Osteocyte (in vitro differentiated cells): ENCODE measurements at places on chromosomes 5 and 9. TPM values are rescaled to one million over a fixed set of nuclear protein-coding genes. Genes with fewer than 3 reads are reported as not detected.

GRCh38 chr5:33929925-33930690 lies 6.1 kb upstream of the RXFP3 start:
- DNase-seq: no peak

Gene ADAMTS16
- not detected in 2 replicates for total RNA-seq

Gene ZDHHC11
- 4.4 and 6.3 TPM in 2 replicates for total RNA-seq

DNA sequence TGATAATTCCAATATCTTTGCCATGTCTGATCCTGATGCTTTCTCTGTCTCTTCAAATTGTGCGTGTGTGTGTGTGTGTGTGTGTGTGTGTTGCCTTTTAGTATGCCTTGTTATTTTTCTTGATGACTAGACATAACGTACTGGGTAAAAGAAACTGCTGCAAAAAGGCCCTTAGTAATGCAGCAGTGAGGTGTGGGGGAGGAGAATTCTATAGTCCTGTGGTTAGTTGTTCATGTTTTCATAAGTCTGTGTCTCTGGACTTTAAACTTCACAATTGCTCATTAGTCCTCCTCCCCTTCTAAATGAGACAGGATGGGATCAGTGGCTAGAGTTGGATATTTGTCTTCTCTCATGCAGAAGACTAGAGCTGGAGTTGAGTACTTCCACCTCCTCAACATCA lies 346.2 kb upstream of the IRX1 start:
- no peak for DNase-seq

DNA sequence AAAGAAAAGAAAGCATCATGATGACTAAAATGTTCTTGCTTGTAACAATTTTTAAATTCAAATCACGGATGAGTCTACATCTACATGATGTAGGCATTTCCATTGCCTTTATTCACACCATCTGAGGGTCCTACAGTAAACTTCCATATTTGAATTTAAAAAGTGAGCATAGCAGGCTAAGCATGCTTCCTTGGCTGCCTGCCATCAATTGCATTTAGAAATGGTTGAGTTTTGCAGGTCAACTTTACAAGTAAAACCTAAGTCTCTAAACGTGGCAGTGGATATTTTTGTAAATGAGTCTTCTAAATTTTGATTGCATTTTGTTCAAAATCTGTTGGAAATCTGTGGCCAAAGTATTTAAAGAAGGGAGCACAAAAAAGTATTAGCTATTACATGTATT lies 136.5 kb upstream of the PTCH1 start:
- DNase-seq: no peak

- DNase-seq: no peak
These were observed 13.6 kb downstream of the NR2F1-AS1 start for GRCh38 chr5:93567424-93567823.

Gene DMRT3
- not detected in 2 replicates for total RNA-seq

GRCh38 chr9:18294229-18294628 lies 179.7 kb upstream of the ADAMTSL1 start:
- DNase-seq: no peak

- no peak for DNase-seq
These were observed 90.7 kb downstream of the STK10 start for GRCh38 chr5:172097356-172097755.

DNA sequence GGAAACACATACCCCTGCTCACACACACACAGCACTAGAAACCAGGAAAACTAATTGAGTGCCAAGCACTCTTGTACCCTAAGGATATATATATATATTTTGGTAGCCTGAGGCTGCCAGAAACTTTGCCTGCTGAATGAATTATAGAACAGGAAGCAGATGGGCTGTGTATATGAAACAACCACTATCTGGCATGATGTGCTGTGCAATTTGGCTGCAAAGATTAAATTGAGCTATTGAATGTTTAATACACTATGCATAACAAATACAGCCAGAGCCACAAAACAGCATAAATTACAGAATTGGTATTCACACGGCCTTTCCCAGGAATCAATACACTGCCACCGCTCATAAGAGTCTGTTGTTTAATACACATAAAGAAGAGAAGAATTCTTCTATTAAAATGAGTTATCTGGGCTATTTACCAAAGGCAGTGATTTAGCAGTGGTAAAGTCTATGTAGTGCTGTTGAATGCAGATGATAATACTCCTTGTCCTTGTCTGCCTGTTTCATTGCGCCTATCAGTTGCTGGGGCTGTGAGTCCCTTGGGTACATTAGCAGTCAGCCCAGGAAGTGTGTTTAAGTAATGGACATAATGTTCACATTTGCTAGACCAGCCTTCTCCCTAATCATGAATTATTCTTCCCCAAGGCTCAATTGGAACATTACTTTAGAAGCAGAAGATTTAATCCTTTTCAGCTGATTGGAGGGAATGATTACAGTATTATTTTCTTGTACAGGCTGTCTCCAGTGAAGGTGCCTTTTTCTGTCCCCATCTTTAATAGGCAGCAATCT lies 294.3 kb downstream of the TLE1 start:
- no peak for DNase-seq

DNA sequence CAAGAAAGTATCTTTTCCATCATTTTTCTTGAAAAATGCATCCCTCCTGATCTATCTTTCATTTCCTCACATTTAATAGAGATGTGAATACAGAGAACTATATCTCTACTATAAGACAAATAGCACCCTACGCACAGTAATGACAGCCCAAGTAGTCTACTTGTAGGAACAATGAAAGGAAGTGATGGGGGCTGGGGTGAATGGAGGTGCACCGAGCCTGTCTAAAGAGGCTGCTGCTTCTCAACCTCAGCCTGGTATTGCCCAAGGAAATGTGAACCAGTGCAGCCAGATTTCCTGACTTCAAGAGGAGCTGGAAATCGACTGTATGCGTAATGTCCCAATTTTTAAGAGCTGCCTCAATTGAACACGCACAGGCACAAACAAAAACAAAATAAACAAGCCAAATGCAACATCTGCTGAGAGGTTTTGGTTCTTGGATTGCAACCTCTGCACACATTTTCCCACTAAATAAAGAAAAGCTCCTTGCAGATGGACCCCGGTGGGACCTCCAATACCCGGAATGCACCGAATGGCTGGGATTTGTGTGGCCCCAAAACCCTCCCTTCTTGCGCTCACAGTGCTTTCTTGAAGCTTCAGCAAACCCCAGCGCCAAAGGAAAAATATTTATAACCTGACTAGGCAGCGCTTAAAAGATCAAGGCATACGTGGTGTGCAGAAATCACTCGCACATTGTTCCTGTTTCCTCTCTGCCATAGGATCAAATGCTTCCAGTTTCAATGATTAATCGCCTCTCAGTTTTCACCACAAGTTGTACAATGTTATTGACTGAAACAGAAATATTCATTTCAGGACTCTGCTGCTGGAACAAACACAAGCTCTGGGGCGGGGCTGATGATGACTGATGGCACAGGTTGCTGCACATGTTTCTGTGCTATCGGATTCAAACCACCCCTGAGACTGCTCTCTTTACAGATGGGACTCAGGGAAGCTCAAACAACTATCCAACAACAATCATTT lies 68.3 kb downstream of the KCNIP1 start:
- no peak for DNase-seq

Gene SLC34A1
- not detected in 2 replicates for total RNA-seq

Gene PTGS1
- total RNA-seq: 2.5 and 3.1 TPM in 2 replicates

GRCh38 chr5:142189813-142190212 lies 81.2 kb downstream of the NDFIP1 start:
- DNase-seq: no peak

DNA sequence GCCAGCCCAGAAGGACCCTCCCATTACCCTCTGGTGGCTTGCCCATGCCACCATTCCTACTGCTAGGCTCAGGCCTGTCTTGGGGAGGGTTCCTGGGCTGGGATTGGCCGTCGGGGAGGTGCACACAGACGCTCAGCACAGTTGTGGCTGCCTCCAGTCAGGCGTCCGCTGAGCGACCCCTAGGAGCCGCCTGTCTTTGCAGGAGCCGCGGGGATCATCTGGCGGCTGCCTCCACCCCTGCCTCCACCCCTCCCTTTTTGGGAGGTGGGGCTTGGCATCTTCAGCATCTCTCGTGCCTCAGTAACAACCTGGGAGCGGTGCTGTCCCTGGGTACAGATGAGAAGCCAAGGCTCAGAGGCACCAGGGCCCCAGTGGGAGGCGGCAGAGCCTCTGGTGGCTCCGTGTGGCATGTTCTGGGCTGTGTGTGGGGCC lies 39.6 kb downstream of the RXRA start:
- DNase-seq: peak; percentile 86

Gene SLCO4C1
- total RNA-seq: 0.10 and 0.11 TPM in 2 replicates

Gene PTGER4
- 68.0 and 70.0 TPM in 2 replicates for total RNA-seq

Gene TNFSF15
- 0.56 and 0.73 TPM in 2 replicates for total RNA-seq

DNA sequence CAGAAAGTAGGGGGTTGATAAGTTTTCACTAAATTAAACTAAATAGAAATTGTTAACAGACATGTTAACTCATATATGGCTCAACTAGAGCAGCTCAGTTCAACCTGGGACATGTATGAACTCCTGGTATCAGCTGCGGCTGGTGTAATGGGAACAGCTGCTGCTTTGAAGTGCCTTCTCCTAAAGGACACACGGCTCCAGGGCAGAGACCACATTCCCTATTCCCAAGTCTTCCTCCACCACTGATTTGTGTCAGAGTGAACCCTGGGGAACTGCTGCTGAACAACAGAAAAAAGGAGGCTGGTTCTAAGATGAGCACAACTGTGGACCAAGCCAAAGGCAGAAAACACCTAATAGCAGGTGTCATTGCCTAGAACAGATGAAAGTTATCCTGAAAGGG lies 71.1 kb downstream of the MAPKAP1 start:
- DNase-seq: no peak

Gene FBP1
- not detected in 2 replicates for total RNA-seq

Gene ENHO
- 0.86 and 1.0 TPM in 2 replicates for total RNA-seq

GRCh38 chr5:65914641-65915196 lies 11.7 kb upstream of the ERBIN start:
- DNase-seq: no peak

Gene CREBRF
- total RNA-seq: 22.3 and 23.8 TPM in 2 replicates

Gene FST
- total RNA-seq: 10.5 and 14.1 TPM in 2 replicates

- DNase-seq: no peak
These were observed 807 bp upstream of the PLGRKT start for GRCh38 chr9:5438301-5439162.

- DNase-seq: no peak
These were observed 3.0 kb downstream of the RAI14 start for GRCh38 chr5:34659168-34659567.

Gene ENG
- total RNA-seq: 140 and 143 TPM in 2 replicates

- DNase-seq: no peak
These were observed 120.2 kb upstream of the RASA1 start for GRCh38 chr5:87147441-87147840.

DNA sequence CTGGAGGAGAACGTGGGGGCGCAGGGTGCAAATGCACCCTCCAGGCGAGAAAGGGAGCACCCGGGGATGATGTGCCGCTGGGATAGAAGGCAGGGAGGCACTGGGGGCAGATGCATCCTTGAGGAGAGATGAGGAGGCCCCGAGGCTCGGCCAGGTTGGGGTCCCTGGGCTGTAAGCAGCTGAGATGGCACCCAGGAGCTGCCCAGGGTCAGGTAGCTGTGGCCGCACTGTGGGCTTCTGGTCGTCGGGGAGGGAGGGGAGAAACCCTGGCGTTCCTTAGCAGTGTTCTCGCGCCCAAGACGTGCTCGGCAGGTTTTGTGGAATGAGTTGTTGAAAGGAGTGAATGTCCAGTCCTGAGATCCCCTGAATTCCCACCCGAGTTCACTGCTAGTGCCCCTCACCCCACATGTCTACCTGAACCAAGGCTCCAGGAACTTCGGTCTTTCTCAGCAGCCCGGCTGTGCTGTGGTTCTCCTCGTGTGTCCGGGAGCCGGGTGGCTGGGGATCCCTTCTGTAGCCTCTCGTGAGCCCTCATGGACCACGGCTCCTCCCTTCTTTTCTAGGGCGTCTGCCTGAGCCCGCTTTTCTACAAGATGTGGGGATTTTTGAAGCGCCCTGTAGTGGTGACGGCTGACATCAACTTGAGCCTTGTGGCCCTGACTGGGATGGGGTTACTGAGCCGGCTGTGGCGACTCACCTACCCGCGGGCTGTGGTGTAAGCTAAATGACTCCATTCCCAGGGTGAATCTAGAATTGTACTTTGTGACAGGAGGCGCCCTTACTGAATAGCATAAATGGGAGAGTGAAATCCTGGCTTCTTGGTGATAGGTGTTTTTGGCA lies 1.1 kb downstream of the POMT1 start:
- DNase-seq: no peak

- DNase-seq: no peak
These were observed 45.0 kb upstream of the TNC start for GRCh38 chr9:115162946-115163345.

GRCh38 chr5:32814620-32815019 lies 103.5 kb downstream of the NPR3 start:
- no peak for DNase-seq

Gene SPRY4
- total RNA-seq: 12.0 and 15.6 TPM in 2 replicates

GRCh38 chr9:15416880-15417279 lies 5.8 kb upstream of the SNAPC3 start:
- no peak for DNase-seq

Gene SHB
- total RNA-seq: 16.7 and 18.3 TPM in 2 replicates

Gene BTNL8
- total RNA-seq: not detected in 2 replicates

- DNase-seq: no peak
These were observed 43.4 kb upstream of the FUBP3 start for GRCh38 chr9:130535818-130536521.

Gene NPDC1
- 84.4 and 91.0 TPM in 2 replicates for total RNA-seq

- DNase-seq: no peak
These were observed 342.5 kb upstream of the MPDZ start for GRCh38 chr9:13621872-13622564.

DNA sequence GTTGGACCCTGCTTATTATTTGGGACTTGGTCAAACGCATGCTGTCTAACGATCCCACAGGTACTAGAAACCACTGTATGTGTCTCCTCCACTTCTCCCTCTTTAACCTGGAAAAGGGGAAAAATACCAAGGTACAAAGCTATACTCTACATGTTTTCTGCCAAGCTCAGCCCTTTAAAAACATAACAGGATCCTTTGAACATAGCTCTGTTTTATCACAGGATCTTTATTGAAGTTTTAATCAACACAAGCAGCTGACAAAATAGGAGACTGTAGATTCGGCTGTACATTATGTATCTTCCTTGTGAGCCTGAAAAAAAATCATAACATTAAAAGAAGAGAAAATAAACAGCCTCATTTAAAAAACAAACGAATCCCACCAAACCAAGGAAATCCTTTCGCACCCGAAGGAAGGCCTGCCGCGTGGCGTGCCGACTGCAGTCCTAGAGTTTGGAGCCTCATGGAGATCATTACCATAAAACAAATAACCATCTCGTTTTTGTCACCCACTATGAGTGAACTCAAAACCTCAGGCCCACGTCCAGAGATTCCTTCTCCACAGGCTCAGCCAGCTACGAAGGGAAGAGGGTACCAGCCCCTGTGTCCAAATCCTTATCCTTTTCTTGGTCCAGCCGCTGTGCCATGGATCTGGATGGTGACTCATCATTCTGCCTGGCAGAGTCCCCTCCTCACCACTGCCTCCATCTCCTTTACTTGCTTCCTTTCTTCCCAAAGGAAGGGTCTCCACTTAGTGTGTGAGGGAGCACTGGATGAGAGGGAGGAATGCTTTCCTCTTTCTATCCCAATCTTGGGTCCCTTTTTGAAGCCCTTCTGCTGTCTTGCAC lies 651.1 kb downstream of the CCDC171 start:
- no peak for DNase-seq

- DNase-seq: no peak
These were observed 5.2 kb upstream of the GRHPR start for GRCh38 chr9:37417252-37417803.

Gene BHMT2
- not detected in 2 replicates for total RNA-seq

Gene RLN2
- not detected in 2 replicates for total RNA-seq

Gene ANKDD1B
- total RNA-seq: 0.63 and 0.67 TPM in 2 replicates

- DNase-seq: no peak
These were observed 30.1 kb downstream of the ISOC1 start for GRCh38 chr5:129124608-129125007.

GRCh38 chr9:95094002-95094401 lies 223.5 kb downstream of the FANCC start:
- no peak for DNase-seq
